ENCODE measurements at places on chromosomes 2 and 18. TPM values are rescaled to one million over a fixed set of nuclear protein-coding genes. Genes with fewer than 3 reads are reported as not detected.

The TTR gene
- total RNA-seq = 1.0 TPM

The GAD1 gene
- 2.5 TPM for total RNA-seq

DNA sequence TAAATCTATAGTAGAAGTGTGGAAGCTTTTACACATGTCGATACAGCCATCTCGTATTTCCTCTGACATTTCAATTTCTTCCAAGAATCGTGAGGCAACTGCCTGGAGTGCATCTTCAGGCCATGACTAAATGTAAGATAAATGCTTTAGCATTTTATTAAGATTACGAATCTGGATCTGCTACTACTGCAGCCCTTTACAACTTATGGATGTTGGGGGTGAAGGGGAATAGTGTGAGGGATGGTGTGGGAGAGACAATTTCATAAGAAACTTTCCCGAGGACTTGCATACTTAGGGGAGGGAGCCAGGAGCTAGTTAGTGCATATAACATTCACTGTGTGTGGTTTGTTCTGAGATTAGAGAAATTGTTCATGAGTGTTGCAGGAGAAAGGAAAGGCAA is 204.8 kb downstream of the SLC39A10 start:
- DNase-seq = no peak

- no peak for DNase-seq
Observed at GRCh38 chr2:226773291-226773690, 26.3 kb downstream of the IRS1 start.

- no peak for DNase-seq
Observed at GRCh38 chr2:128458505-128458904, 139.8 kb upstream of the HS6ST1 start.

- DNase-seq = no peak
Observed at GRCh38 chr2:186125156-186125555, 360.9 kb upstream of the ZC3H15 start.

Measured in WTC11 (cell line).